Psoas muscle (tissue), 8 donors: ENCODE measurements at places on chromosomes 2 and 18.

GRCh38 chr2:86518481-86518880 lies 44.8 kb downstream of the CHMP3 start:
- DNase-seq, result no peak

GRCh38 chr18:23631746-23632145 lies 31.0 kb downstream of the ANKRD29 start:
- DNase-seq, result no peak

DNA sequence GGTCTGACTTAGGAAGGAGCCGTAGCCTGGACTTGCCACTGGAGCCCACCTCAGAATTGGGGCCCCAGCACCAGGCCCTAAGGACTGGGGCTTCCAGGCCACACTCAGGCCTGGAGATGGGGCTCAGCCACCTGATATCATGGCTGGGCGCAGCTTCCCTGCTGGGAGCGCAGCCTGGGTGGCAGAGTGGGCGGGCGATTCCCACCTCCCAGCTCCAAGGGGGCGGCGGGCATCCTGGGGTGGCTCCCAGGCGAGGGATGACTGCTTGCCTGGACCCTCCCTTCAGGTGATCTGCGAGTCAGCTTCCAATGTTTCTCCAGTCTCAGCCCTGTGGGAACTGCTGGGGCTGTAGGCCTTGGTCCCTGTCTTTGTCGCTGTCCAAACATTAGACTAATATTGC lies 20.1 kb downstream of the GPR35 start:
- no peak for DNase-seq

DNA sequence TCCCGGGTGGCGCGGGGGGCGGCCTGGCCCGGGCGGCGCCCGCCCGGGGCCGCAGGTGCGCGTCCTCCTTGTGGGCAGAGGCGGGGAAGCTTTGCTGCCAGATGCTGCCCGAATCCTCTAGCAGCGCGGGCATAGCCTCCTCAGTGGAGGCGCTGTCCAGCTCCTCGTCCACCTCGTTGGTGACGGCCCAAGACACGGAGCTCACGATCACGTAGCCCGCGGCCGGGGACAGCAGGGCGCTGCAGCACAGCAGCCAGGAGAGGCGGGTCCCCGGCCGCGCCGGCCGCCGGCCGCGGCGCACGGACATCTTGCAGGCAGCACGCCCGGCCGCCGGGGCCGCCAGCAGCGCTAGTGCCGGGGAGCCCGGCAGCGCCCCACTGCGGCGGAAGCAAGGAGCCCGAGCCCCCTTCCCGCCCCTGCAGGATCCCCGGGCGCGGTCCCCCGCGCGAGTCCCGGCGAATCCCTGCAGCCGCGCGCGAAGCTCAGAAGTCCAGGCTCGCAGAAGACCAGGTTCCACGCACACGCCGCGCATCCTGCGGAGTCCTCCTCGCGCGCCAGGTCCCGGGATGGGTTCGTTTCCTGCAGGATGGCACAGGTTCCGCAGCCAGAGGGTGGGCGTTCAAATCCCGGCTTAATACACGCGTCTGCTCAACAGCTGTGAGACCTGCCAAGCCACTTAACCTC lies at the start of gene CREG2:
Gene CREG2, minus strand, starts transcription at position 353 of the 684 bp plus-strand sequence. Its CDS starts 46 bp downstream, at position 307.
- peak; percentile 64 for DNase-seq
